ENCODE measurements at places on chromosomes 11 and 22. TPM values are rescaled to one million over a fixed set of nuclear protein-coding genes. Genes with fewer than 3 reads are reported as not detected.

DNA sequence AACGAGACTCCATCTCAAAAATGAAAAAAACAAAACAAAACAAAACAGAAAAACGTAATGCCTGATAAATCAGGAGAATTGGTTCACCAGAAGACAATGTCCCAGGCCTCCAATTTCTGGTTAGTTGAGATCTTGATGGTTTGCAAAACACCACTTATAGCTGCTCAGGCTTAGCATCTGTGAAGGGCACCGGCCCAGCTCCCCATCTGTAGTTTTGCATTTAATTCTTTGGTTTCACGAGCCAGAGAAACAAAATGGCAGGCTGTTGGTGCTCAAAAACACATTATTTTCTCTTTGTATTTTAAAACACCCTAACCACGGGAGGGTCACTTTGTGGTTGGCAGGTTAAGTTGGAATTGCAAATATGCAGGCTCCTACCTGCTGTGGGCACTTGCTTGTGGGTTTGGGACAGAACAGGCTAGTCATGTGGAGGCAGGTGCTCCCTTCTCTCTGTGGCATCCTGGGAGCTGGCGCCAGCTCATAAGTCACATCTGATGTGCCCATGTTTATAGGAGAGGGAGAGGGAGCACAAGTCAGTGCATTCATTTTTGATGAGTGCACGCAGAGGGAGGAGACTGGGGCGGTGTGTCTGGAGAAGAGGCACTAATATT is 145.9 kb downstream of the CEP164 start:
- no peaks in the 10 kb centered on the region for H3K27me3 ChIP-seq
- H3K4me1 ChIP-seq, result no peaks in the 10 kb centered on the region
- no peaks in the 10 kb centered on the region for H3K36me3 ChIP-seq
- H3K27ac ChIP-seq, result no peak overlapping the region
- DNase-seq, result no peak

- H3K27me3 ChIP-seq, result peaks cover 3% of the 10 kb centered on the region
- no peak for DNase-seq
- H3K27ac ChIP-seq, result no peak overlapping the region
These were observed 7.4 kb upstream of the CREBZF start for GRCh38 chr11:85672105-85672902.

DNA sequence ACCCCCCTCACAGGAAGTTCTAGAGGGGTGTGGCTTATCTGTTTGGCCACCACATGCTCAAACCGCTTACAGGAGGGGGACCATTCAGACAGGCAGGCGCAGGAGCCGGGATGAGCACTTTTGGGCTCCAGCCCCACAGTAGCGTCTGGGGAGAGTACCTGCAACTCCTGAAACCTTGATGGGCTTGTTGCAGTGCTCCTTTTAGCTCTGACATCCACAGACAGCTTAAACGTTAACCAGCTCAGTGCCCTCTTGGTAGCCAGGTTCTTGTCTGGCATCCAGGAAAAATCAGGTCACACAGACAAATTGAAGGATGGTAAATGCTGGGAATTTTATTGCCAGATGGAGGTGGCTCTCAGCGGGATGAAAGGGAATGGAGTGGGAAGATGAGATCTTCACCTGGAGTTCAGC is 326.3 kb downstream of the ETS1 start:
- no peak overlapping the region for H3K27ac ChIP-seq
- DNase-seq, result no peak
- no peaks in the 10 kb centered on the region for H3K36me3 ChIP-seq
- H3K4me1 ChIP-seq, result no peaks in the 10 kb centered on the region

Gene CASP1
- 110 TPM for polyA plus RNA-seq

DNA sequence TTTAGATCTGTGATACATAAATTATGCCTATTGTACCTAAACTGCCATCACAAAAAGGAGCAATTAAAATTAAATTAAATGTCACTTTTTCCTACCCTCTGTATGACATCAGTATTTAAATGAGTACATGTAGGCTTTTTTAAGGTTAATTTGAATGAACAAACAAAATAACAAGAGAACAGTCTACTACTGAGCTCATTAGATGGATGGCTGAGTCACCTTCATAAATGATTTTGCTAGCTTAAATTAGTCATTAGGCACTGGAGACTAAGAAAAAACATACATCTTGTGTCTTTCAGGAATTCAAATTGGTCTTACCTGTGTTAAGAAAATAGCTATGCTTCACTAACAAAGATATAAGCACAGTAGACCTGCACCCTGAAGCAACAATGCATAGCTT is 153.6 kb downstream of the RCN1 start:
- no peak for DNase-seq
- no peak overlapping the region for H3K27ac ChIP-seq

DNA sequence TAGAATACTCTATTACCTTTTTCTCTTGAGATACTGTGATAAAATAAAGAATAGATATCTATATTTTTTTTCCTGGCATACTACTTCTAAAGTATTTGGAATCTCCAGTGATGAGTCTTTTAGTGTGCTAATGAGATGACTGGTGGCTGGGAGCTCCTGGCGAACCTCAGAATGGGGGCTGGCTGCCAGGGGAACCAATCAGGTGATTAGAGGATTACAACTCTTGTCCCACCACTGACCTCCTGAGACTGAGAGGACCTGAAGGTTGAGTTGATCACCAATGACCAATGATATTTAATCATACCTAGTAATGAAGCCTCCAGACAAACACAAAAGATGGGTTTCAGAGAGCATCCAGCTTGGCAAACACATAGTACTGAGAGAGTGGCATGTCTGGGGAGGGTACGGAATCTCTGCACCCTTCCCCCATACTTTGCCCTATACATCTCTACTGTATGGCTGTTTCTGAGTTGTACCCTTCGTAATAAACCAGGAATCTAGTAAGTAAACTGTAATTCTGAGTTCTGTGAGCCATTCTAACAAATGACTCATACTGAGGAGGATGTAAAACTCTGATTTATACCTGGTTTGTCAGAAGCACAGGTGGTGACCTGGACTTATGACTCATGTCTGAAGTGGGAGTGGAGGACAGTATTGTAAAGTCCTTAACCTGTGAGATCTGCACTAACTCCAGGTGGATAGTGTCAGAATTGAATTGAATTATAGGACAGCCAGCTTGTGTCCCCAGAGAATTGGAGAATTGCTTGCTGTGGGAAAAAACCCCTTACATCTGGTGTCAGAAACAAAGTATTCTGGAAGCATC is 325.3 kb upstream of the LRRC4C start:
- DNase-seq, result no peak
- H3K36me3 ChIP-seq, result no peaks in the 10 kb centered on the region
- H3K4me3 ChIP-seq, result no peak overlapping the region
- no peak overlapping the region for H3K27ac ChIP-seq
- H3K4me1 ChIP-seq, result no peaks in the 10 kb centered on the region
- H3K27me3 ChIP-seq, result no peaks in the 10 kb centered on the region

GRCh38 chr11:76236092-76236999 is 30.0 kb upstream of the WNT11 start:
- H3K27me3 ChIP-seq, result no peaks in the 10 kb centered on the region
- H3K4me3 ChIP-seq, result peak overlapping the region; percentile 92
- H3K4me1 ChIP-seq, result peaks cover 38% of the 10 kb centered on the region
- DNase-seq, result no peak

Gene SEC14L6
- not detected for polyA plus RNA-seq

GRCh38 chr22:35674335-35674734 is 26.1 kb downstream of the APOL6 start:
- H3K36me3 ChIP-seq, result no peaks in the 10 kb centered on the region
- DNase-seq, result no peak
- no peak overlapping the region for H3K4me3 ChIP-seq
- H3K27me3 ChIP-seq, result no peaks in the 10 kb centered on the region
- H3K27ac ChIP-seq, result no peak overlapping the region
- no peaks in the 10 kb centered on the region for H3K4me1 ChIP-seq

- no peaks in the 10 kb centered on the region for H3K36me3 ChIP-seq
- H3K4me3 ChIP-seq, result no peak overlapping the region
- no peak overlapping the region for H3K27ac ChIP-seq
- DNase-seq, result no peak
- H3K4me1 ChIP-seq, result no peaks in the 10 kb centered on the region
These were observed 325.8 kb downstream of the OPCML start for GRCh38 chr11:133206313-133207005.

GRCh38 chr11:60242740-60243239 is at the start of gene MS4A4E:
MS4A4E (minus strand) TSS chr11:60243137; CDS start chr11:60230055, 13,082 bp downstream.
- H3K4me3 ChIP-seq, result no peak within 1 kb of the TSS
- DNase-seq, result no peak
- no peaks in the 10 kb centered on the region for H3K4me1 ChIP-seq
- no peak within 1 kb of the TSS for H3K27ac ChIP-seq

Gene MS4A3
- not detected for polyA plus RNA-seq

- H3K27me3 ChIP-seq, result no peaks in the 10 kb centered on the region
- peak overlapping the region; percentile 47 for H3K4me3 ChIP-seq
- no peak for DNase-seq
- peak overlapping the region; percentile 82 for H3K27ac ChIP-seq
- H3K36me3 ChIP-seq, result peaks cover 30% of the 10 kb centered on the region
These were observed 10.5 kb downstream of the YWHAH start for GRCh38 chr22:31954535-31955523.
